NCI-H146 (cell line): ENCODE measurements at places on chromosomes 16 and 17.

DNA sequence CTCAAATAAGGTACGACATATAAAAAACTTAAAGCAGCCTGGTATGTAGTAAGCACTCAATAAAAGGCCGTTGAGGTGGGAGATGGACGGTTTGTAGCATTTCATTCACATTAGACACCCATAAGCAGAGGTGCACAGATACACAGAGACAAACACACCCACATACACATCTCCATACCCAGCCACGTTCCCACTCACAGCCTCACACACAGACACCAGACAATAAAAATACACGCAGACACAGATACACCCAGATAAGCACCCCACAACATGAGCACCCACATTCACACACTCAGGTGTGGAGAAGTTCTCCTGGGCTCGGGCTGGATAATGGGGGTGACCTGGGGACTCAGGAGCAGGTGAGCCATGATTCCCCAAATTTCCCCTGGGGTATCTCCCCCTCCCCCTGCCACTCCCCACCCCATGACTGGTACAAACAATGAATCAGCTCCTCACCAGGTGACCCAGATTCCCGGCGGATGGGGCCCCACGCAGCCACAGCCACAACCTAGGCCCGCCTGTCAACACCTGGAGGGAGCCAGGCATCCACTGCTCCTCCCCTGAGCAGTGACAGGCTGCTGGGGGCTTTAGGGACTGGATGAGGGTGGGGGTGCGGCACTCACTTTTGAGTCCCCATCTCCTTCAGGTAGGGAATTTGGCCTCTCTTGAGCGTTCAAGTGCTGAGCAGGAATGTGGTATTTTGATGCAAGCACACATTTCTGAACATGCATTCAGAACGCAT lies 2.7 kb downstream of the DLX3 start:
- DNase-seq, result no peak

DNA sequence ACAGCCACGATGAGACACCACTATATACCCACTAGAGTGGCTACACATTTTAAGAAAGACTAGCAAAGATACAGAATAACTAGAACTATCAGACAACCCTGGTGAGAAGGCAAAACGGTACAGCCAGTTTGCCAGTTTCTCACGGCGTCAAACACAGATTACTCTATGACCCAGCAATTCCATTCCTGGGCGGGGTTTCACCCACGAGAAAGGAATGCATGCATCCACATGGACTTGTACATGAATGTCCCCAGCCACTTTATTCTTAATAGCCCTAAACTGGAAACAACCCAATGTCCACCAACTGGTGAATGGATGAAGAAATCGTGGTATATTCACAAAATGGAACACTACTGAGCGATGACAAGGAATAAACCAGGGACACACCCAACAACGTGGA lies 74.5 kb downstream of the MYH10 start:
- no peak for DNase-seq

GRCh38 chr17:3558603-3559269 lies 1.1 kb upstream of the TRPV3 start:
- DNase-seq, result peak; percentile 76

- DNase-seq, result no peak
Observed at GRCh38 chr16:10881479-10882030, 4.6 kb downstream of the CIITA start.

DNA sequence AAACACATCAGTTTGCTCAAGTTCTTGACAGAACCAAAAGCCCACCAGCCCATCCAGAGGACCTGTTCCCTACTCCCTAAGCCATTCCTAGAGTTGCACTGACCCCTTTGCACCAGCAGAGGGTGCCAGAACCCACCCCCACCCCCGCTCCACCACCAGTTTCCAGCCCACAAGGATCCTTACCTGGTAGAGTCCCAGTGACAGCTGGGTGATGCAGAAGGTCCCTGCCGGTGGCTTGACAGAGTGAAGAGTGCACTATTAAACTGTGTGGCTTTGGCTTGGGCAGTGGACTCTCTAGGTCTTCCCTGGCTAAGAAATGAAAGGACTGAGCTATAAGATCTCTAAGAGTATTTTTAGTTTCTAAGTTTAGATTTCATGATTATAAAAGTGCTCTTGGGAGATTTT lies 73.3 kb upstream of the MTMR4 start:
- peak; percentile 65 for DNase-seq

GRCh38 chr16:21223787-21224186 lies 9.7 kb upstream of the ANKS4B start:
- DNase-seq, result no peak

DNA sequence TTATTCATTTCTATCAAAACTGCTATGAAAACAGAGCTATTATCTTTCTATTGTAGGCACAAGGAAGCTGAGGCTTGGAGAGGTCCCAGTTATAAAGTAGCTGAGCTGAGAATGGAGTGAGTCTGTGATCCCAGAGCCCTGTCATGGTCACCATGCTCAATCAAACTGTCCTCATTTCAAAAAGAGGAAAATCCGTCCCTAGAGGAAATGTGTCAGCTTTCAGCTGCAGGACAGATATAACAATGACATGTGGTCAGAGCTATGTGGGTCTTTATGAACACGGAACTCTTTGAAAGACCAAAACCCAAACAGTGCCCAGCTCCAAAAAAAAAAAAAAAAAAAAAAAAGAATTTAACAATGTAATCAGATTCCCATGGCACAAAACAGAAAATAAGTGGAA lies 266.1 kb downstream of the XYLT1 start:
- DNase-seq, result no peak

- DNase-seq, result no peak
Observed at GRCh38 chr17:57282296-57282695, 26.0 kb downstream of the MSI2 start.

DNA sequence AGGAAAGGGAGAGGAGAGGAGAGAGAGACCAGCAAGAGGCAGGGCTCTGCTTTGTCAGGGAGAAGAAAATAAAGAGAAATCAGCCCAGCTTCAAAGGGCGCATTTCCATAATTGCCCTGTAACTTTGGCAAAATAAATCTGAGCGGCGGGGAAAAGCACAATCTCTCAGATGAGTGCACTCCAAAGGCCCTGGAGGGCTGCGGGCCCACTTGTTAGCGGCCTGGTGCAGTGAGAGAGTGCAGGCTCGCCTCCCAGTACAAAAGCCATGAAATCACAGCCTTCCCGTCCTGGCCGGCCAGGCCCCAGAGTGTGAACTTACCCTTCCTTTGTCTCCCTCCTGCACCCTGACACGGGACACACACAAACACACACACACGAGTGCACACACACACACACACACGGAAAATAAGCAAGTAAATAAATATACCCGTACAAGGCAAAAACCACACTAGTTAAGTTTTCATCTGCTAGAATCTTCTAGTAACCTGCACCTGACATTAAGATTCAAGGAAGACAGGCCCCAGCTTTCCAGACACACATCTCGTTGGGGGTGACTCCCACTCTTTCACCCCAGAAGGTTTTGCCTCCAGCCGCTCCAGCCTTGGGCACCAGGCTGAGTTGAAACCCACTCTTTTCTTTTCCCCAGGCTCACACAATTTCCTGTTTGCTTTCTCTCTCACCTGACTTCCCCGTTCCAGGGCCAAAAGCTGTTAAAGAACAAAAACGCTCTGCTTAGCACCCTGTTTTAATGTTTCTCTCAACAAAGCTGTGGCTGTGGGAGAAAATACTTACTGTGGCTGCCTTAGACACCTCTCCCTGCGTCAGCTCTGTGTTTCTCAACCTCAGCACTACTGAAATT lies 8.5 kb downstream of the IRX3 start:
- no peak for DNase-seq

DNA sequence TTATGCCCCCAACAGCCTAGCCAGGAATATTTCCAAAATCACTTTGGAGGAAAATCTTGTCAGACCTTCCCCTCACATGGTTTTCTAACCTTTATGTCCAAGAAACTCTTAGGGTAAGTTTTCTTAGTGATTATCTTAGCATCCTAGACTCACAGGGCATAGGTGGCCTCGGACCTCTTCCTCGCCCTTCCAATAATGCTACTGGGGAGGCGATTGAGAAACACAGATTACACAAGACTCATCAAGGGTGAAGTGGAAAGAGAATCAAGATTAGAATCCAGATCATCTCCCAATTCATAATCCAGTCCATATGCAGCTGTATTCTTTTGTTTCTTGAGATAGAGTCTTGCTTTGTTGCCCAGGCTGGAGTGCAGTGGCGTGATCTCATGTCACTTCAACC lies 358.4 kb upstream of the CDH5 start:
- DNase-seq, result no peak

DNA sequence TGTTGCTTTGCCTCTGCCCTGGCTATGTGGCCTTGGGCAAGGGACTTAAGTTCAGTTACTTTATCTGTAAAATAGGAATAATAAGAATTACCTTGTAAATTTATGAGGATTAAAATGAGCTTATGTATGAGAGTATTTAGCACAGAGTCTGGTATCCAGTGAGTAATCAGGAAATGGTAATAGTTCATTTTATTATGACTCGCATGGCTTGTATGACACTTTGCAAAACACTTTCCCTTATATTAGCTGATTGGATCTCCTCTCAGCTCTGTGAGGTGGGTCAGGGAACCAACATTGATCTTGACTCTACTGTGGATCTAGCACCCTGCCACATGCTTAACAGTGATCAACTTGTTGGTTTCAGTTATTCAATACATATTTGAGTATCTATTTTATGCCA lies 8.3 kb upstream of the CDH3 start:
- DNase-seq, result no peak

- no peak for DNase-seq
Observed at GRCh38 chr17:15973834-15974233, 25.7 kb downstream of the ZSWIM7 start.
